ENCODE measurements at places on chromosomes 4 and X.

- no peak for DNase-seq
Measured at GRCh38 chr4:117889978-117890377, 144.3 kb upstream of the NDST3 start.

GRCh38 chrX:9465380-9466123 lies 694 bp downstream of the TBL1X start:
- no peak for DNase-seq

GRCh38 chr4:64882311-64883086 lies 473.2 kb upstream of the TECRL start:
- no peak for DNase-seq

GRCh38 chr4:30922625-30923024 lies 202.5 kb downstream of the PCDH7 start:
- no peak for DNase-seq

GRCh38 chrX:48548871-48549270 lies 9.4 kb downstream of the TBC1D25 start:
- no peak for DNase-seq

DNA sequence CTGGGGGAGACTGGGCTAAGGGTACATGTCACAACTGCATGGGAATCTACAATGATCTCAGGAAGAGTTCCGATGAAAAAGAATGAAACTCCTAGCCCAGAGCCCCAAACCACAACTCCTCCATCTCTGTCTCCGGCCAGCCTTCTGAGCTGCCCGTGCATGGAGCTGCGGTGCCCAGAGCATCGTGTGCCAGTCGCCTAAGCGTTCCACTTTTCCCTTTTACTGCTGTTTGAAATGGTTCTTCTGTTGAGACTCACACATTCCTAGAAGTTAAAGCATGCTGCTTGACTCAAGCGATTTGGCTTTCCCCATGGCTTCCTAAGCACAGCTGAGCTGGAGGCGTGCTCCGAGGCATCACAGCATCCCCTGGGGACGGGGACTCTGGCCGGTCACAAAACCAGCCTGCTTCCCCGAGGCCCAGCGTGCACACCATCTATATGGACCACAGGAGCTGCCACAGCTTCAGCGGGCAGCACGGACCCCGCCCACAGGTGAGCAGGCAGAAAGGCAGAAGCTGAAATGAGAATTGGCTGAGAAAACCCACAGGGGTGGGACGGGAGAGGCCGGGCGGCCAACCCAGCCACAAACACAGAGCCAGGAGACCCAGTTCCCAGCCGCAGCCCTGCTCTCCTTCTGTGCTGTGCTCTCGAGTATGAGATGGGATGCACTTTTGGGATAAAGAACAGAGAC lies 5.0 kb downstream of the CCNQ start:
- DNase-seq: no peak

- DNase-seq: peak; percentile 22
Measured at GRCh38 chrX:73855546-73855945, 292.5 kb downstream of the CHIC1 start.

GRCh38 chr4:26410385-26411293 lies 79.6 kb downstream of the CCKAR start:
- DNase-seq: peak; percentile 60

- DNase-seq: no peak
Measured at GRCh38 chrX:148422526-148422925, 77.9 kb upstream of the AFF2 start.

GRCh38 chr4:10305816-10306215 lies 151.4 kb downstream of the ZNF518B start:
- DNase-seq: no peak

DNA sequence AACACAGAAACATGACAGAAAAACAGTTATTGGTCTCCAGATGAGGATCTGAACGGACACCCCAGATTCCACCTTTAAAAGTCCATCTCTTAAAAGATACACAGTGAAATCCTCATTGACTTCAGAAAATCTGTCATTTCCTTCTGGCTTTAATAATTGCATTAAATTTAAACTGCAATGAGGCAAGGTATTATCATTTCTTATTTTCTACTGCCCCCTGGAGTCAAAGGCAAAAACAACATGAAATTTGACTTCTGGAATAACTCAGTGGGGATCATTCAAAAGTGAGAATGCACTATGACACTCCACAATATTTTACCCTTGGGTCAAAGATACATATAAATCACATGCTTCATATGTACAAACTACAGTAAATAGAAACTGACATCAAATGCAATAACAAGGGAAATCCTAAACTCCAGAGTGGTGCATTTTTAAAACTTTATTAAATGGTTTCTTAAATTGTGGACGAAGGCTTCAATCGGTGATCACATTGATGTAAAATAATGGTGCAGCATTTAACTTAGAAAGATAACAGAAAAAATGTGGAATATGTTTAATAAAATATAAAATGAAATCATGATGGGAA lies 56.4 kb upstream of the SPANXN1 start:
- DNase-seq: peak; percentile 3

- DNase-seq: no peak
Measured at GRCh38 chrX:2610246-2611170, 80.6 kb upstream of the CD99 start.

DNA sequence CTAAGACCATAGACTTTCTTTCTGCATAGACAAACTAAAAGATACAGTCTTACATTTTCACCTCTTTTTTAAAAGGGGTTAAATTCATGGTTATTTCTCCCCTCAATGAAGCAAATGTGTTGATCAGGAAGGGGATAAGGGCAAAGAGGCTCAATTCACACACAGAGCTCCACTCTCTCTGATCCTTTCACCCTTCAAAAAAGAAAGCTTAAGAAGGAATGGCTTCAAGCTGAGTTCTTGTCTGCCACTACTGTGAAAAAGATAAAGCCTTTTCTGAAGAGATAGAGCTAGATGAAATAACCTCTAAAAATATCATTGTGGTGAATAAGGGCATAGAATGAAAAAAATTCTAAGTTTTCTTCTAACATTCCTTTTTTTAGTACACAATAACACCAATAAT lies 28.3 kb downstream of the SEPSECS start:
- no peak for DNase-seq

DNA sequence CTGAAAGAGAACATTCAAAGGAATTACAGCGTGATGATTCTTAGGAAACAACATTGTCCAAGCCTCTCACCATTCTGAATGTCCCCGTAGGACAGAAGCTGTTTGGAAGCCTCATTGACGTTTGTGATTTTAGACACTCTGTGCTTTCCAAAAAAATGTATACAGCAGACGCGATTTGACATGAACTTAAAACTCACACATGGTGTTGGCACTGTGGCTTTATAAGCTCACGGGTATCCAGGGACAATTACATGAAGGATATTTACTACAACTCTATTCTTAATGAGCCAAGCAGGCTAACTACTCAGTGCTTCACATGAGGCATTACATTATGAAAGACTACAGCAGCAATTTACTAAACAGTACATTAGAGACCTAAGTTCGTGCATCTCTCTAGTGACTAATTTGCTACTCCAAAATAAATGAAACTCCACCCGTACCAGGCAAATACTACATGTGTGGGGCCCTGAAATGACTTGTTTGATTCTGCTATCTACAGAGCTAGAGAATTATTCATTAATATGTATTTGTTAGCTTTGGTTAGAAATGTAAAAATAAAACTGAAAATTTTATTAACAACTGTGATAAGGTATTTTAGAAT lies 620.7 kb downstream of the SPRY1 start:
- DNase-seq: no peak

DNA sequence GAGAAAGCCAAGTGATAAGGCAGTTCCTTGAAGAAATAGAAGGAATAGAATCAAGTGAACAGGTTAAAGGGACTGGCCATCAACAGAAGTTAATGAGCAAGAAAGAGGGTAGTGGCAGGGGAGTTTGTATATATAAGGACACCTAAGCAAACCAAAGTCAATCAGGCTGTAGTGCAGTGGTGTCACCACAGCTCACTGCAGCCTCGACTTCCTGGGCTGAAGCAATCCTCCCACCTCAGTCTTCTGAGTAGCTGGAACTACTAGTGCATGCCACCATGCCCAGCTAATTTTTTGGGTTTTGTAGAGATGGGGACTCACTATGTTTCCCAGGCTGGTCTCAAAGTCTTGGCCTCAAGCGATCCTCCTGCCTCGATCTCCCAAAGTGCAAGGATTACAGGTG lies 15.9 kb downstream of the ACOT9 start:
- DNase-seq: no peak

DNA sequence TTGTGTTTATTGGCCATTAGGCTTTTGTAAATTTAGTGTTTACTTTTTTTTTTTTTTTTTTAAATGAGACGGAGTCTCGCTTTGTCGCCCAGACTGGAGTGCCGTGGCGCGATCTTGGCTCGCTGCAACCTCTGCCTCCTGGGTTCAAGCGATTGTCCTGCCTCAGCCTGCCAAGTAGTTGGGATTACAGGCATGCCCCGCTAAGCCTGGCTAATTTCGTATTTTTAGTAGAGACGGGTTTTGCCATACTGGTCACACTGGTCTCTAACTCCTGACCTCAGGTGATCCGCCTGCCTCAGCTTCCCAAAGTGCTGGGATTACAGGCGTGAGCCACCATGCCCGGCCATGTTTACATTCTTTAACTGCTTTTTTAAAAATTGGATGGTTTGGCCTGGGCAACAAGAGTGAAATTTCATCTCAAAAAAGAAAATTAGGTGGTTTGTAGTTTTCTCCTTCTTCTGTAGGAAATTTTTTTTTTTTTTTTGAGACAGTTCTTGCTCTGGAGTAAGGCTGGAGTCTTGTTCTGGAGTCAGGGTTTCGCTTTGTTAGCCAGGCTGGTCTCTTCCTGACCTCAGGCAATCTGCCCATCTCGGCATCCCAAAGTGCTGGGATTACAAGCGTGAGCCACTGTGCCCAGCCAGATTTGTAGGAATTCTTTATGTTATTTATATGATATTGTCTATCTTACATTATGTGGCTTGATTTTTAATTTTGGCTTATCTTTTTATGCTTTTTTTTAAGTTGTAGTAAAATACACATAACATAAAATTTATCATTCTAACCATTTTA lies 15.1 kb downstream of the UBE2K start:
- no peak for DNase-seq

GRCh38 chr4:77306496-77306895 lies 149.5 kb downstream of the CCNG2 start:
- no peak for DNase-seq
